Hindlimb muscle (tissue), 1 donor: ENCODE measurements at places on chromosomes 16 and 17.

DNA sequence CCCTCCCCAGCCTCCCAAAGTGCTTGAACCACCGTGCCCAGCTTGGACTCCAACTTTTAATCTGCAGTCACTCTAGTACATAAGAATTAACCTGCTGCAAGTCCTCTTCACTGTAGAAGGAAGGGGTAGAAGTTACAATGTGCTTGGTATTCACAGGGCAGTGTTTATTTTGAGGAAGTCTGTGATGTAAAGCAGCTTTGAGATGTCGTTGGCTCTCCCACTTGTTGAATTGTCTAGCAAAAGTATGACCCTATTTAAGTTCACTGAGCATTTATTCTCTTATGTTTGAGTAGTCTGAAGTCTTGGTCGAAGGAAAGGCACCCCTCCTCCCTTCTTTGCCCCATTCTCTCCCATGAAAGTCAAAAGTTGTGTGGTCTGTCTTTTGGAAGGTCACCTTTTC is 28.2 kb downstream of the SF3B3 start:
- DNase-seq = no peak

DNA sequence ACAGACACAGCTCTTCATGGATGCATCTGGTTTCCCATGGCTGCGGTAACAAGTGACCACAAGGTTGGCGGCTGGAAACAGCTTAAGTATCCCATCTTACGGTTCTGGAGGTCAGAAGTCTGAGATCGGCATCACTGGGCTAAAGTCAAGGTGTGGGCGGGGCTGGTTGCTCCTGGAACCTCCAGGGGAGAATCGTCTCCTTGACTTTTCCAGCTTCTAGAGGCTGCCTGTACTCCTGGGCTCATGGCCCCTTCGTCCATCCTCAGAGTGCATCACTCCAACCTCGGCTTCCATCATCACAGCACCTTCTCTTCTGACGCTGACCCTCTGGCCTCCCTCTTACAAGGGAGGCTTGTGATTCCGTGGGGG is 12.9 kb upstream of the CRISPLD2 start:
- DNase-seq = no peak

- DNase-seq = no peak
These were observed 20.6 kb downstream of the ACSM1 start for GRCh38 chr16:20676837-20677236.

DNA sequence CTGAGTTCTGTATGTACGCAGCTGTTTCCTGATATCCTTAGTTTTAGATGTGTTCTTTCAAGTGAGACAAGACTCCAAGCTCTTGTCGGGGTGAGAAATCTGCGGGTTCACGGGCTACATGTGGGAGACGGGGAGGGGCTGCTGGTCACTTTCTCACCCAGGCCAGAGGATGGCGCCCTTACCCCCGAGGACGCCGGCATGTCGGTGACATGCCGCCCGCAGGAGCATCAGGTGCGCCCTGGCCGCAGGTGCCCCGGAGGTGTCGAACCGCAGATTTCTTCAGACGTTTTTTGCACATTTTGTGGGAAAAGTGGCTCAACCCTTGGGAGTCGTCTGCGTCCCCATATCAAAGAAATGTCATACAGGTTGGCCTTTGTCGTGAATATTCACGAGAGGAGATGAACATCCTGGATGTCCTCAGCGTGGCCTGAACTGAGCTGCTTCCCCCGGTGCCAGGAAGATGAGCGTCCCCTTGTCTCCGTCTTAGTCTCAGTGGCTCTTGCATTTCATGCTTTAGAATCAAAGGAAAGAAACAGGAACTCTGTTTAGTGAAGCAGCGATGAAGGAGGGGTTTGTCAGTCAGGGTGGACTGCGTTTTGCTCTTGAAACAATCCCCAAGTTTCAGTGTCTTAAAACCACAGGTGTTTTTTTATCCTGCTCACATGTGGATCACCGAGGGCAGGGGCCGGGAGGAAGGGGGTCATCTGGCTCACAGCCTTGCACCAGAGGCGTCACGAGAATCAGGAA is 75.4 kb upstream of the ZNF750 start:
- no peak for DNase-seq

GRCh38 chr16:13351181-13351580 is 449.8 kb downstream of the SHISA9 start:
- DNase-seq = no peak
